ENCODE measurements at places on chromosomes 1 and 21.

DNA sequence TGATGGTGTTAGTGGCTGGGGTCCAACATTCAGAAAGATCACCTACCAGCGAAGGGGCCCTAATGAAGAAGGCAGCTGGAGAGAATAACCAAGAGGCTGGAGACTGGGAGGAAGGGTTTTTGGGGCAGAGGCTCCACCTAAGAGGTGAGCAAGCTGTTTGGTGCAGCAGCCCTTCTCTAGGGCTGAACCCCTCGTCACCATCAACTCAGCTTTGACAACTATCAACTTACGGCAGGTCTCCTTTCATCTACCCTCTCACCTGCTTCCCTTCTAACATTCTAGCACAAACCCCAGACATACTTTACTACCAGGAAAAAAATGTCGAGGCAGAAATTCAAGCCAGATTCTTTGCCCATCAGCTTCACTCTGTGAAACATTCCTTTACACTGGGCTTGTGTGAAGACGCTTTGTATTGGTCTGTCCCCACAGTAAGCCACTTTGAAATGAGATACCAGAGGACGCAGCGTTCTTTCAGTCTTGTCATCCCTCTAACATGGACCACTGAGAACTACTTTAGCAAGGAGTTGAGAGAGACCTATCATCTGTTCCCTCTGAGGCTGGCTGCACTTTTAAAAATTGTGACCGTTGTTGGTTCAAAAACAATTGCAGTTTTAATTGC, 84.6 kb downstream of the RAVER2 start:
- DNase-seq: no peak

DNA sequence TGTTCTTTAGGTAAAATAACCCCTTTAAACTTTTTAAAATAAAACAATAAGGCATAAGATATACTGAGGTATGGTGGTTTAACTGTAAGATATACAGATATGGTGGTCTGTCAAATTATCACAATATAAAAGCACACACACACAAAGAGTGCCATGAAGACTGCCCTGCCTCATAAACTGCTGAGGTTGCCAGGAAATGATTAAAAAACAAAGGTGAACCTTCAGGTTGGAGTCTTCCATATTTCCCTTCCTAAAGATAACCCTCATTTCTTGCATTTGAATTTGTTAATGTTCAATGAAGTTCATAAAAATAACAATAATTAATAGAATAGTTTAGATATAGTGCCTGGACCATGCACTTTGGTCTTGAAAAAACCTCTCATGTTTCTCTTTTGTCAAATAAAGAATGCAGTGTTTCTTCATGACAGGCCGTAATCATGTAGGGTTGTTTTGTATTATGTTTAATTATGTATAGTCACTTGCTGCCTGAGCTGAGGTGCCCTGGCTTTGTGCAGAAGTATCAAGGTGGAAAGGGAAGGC, 123.6 kb upstream of the B3GALT2 start:
- DNase-seq: no peak

DNA sequence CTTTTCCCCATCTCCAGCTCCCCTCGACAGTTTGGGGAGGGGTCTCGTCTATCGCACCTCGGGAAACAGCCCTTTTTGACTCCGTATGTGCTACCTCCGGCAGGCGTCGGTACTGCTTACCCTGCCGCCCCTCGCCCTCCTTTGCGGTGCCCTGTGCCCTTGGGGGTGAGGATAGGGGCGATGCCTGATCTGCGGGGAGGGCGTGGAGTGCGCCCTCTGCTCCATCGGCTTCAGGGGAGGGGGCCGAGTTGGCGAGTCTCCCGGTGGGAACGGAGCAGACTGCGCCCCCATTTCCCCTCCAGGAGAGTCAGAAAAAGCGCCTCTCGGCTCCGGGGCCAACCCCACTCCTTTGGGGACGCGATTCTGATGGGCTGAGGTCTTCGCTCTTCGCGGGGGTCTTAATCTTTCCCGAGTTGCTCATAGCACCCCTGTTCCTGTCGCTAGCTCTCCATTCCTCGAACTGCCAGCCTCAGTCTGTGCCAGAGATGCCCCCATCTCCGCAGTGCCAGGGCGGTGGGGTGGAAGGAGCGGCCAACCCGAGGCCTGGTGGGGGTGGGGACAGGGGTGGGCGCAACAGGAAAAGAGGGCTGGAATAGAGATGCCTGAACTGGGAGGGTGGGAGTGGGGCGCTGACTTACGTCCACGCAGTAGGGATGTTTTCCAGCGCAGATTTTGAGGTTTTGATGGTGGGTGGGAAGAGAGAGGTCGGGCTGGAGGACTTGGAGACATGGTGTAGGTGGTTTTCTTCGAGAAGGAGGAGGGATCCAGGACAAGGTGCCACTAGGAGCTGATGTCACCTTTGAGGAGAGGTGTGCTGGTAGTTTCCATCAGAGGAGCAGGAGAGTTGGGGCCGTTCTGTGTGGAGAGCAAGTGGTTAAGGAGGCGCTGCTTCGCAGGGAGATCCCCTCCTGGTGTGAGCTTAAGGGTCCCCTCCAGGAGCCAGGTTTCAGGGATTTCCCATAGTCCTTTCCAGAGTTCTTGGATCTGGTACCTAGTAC, 674 bp downstream of the PPFIA4 start:
- DNase-seq: no peak

- no peak for DNase-seq
These were observed 402.6 kb downstream of the SIPA1L2 start for GRCh38 chr1:232227306-232227705.

All from HT-29 (cell line).